Stimulated activated CD4-positive, alpha-beta T cell treated with anti-CD3 and anti-CD28 coated beads, Interleukin-15, amount 100 ng/mL, for 1 hour (primary cell): ENCODE measurements at places on chromosomes 13 and 19.

- DNase-seq = no peak
Observed at GRCh38 chr13:113895436-113895835, 31.6 kb upstream of the GAS6 start.

DNA sequence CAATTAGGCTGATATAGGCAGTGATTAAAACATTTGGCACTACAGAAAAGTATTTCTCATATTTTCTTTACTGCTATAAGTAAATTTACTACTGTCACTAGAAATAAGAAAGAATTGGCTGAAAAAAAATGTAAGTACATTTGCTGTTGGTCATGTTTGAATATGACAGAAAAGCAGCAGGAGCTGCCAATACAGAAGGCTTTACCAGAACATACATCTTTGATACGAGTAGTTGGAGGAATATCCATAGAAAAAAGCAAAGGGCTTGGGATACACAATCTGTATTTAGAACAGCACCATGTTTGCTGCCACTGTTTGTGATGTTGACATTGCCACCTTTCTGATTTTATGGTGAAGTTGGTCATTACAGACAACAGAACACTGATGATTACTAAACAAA is 21.6 kb downstream of the PCDH9 start:
- no peak for DNase-seq

GRCh38 chr19:18414504-18415177 is 4.6 kb upstream of the SSBP4 start:
- DNase-seq = no peak

- DNase-seq = no peak
Observed at GRCh38 chr19:48877855-48878195, 5.6 kb downstream of the PPP1R15A start.

GRCh38 chr13:96238861-96239260 is 149.0 kb downstream of the HS6ST3 start:
- DNase-seq = no peak

DNA sequence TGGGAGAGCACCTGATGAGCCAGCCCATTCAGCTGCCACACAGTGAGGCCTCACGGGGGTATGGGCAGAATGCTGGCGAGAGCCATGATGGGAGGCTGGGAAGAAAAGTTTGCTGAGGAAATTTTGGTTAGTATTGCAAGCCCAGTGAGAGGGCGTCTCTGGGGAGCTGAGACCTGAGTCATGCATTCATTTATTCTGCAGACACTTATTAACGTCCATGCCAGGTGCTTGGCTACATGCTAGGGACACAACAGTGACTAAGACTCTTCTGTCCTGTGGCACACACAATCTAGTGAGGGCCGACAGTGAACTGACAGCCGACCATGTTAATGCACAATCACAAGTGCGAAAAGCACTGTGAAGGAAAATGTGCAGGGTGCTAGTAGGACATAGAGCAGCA is 27.2 kb downstream of the WDR62 start:
- DNase-seq = no peak

GRCh38 chr19:23410155-23410554 is 14.9 kb upstream of the ZNF91 start:
- DNase-seq = no peak

GRCh38 chr13:73993661-73994060 is 140.5 kb downstream of the KLF12 start:
- no peak for DNase-seq

- no peak for DNase-seq
Observed at GRCh38 chr13:30308548-30308947, 1.2 kb upstream of the KATNAL1 start.

DNA sequence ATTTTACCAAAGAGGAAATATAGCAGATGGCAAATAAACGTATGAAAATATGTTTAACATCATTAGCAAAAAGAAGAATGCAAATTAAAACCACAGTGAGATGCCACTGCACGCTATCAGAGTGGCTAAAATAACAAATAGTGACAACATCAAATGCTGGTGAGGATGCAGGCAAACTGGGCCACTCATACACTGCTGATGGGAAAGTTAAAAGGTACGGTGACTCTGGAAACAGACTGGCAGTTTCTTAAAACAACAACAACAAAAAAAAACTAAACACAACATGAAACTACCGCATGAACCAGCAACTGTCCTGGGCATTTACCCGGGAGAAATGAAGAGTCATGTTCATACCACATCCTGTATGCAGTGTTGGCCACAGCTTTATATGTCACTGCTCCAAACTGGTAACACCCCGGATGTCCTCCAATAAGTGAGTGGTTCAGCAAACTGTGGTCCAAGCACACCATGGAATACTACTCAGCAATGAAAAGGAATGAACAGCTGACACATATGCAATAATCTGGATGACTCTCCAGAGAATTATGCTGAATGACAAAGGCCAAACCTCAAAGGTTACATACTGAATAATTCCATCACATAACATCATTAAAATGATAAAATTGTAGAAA is 22.3 kb downstream of the EPS15L1 start:
- no peak for DNase-seq

GRCh38 chr19:10863107-10863717 is 8.1 kb upstream of the CARM1 start:
- no peak for DNase-seq

GRCh38 chr19:16073988-16074387 is 2.3 kb upstream of the TPM4 start:
- no peak for DNase-seq

- DNase-seq = no peak
Observed at GRCh38 chr19:30674656-30675055, 302.5 kb downstream of the ZNF536 start.

DNA sequence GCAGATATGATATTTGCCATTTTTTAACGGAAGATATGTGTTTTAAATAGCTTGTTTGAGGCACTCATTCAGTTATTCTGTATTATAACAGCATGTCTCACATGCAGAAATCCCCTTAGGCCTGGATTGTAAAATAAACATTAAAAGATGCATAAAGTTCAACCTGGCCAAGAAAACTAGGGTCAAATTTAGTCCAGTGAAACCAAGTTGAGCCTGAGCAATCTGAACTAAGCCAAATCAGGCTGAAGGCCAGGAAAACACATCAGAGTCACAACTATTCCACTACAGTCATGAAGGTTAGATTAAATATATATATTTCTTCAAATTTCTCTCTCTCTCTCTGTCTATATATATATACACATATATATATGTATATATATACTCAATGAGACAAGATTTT is 504.8 kb downstream of the SLITRK1 start:
- DNase-seq = no peak

DNA sequence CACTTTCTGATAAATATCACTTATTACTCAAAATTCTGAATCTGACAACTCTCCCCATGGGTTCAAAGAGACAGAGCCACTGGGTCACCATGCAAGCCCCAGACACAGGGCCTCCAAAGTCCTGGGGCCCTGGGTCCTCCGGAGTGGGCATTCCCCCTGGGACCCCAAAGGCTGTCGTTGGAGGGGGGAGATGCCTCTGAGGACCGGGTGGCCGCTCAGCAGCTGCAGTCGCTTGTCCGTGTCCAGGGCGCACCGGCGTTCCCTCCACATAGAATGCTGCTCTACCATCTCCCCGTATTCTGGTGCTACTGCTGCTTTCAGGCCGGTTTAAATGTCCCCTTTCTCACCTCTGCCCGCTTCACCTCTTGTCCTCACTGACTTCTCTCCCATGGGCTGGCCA is 246.1 kb downstream of the TEX29 start:
- no peak for DNase-seq

GRCh38 chr13:46232281-46232680 is 20.6 kb downstream of the LRRC63 start:
- DNase-seq = no peak

GRCh38 chr13:38535261-38535660 is 151.6 kb upstream of the FREM2 start:
- no peak for DNase-seq

DNA sequence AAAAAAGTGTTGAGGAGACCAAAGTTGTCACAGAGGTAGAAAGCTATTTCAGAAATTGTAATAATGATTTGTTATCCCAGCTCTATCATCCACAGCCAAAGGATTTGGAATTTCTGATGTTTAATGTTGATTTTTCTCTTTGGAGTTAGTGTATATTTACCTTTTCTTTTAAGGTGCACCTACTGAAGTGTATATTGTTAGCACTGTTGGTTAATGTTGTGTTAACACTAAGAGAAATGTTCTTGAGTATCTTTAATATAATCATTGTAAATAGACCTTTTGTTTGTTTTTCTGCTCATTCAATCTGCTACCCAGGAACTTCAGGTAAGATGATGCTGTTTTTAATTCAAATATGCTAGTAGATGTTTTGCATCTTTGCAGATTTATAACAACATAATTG is 57.5 kb downstream of the ZAR1L start:
- no peak for DNase-seq

GRCh38 chr19:2308114-2308556 is at the start of gene LINGO3:
Gene LINGO3 (minus strand): TSS chr19:2308154. CDS start chr19:2291776, 16,378 bp downstream.
- DNase-seq = no peak

DNA sequence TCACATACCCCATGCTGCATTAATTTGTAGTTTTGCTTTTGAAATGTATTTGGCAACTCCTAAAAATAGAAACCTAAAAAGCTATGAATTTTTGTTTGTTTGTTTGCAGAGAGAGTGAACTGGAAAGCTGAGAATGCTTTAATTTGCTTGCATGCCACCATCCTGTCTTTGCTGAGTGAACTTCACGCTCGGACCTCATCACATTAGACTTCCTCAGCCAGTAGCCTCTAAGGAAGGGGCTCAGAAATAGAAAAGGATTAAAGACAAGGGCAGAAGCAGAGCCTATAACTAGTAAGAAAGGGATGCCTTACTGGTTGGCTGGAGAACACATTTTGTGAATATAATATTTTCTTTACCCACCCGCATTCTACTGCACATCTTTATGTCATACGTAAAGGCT is 275.1 kb downstream of the DCLK1 start:
- DNase-seq = no peak

GRCh38 chr19:49223472-49223871 is 65.9 kb downstream of the TRPM4 start:
- DNase-seq = no peak
